ENCODE measurements at places on chromosomes 12 and 14.

DNA sequence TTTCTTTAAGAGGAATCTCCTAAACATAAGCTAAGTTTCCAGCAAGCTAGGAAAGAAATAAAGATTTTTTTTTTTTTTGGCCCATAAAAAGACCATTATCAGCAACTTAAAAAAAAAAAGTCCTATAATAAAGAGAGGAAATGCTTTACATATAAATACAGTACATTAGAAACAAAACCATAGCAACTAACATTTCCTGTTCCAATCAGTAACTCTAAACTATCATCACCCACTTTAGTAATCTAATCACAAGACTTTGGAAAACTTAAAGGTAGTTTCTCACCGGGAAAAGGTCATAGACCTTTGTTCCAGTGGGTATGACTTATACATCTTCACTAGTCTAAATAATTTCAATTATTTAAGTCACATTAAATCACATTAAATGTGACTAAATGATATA, 11.1 kb downstream of the SPTSSA start:
- no peak for DNase-seq

GRCh38 chr12:53313996-53314395, 7.4 kb downstream of the AAAS start:
- DNase-seq: no peak

- no peak for DNase-seq
Observed at GRCh38 chr14:76870166-76870565, 44.0 kb downstream of the LRRC74A start.

DNA sequence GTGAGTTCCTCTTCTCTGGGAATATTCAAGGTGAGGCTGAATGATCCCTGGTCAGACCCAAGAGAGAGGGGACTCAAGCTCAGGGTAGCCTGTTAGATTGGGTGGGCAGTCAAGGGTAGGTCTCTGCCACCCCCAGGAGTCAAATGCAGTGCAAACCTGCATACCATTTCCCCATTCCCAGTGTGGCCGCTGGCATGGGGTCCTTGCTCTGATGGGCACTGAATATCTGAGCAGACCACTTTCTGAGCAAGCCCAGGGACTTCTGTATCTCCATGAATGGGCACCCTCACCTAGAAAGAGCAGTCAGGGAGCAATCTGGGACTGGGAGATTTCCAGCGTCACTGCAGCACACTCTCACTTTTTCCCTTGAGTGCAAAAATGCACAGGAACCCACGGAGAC, 573.7 kb downstream of the BCL11B start:
- no peak for DNase-seq

DNA sequence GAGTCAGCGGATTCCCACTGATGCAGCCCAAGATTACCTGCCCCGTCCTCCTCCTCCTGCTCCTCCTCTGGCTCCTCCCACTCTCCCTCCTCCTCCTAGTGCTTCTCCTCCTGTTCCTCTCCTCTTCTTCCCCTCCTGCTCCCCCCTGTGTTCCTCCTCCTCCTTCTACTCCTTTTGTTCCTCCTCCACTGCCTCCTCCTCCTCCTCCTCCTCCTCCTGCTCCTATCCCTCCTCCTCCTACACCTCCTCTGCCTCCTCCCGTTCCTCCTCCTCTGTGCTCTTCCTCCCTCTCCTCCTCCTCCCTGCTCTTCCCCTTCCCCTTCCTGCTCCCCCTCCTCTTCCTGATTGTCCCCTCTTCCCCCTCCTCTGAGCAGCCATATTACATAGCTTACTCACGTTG, 141.3 kb downstream of the CACNA1C start:
- DNase-seq: no peak

All from kidney glomerular epithelial cell (primary cell).